ENCODE measurements at places on chromosomes 3 and 15.

DNA sequence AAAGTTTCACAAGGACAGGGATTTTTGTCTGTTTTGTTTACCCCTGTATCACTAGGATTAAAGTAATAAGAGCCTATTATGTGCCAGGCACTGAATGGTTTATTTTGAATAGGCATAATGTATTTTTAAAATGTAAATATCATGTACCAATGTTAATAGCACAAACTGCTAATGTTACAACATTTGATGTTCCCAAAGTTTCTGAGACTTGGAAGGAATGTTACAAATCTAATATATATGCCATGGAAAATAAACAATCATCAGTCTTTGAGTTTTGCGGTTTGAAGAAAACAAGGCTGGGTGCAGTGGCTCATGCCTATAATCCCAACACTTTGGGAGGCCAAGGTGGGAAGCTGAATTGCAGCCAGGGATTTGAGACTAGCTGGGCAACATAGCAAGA, 159.4 kb downstream of the CDIN1 start:
- no peak for DNase-seq

DNA sequence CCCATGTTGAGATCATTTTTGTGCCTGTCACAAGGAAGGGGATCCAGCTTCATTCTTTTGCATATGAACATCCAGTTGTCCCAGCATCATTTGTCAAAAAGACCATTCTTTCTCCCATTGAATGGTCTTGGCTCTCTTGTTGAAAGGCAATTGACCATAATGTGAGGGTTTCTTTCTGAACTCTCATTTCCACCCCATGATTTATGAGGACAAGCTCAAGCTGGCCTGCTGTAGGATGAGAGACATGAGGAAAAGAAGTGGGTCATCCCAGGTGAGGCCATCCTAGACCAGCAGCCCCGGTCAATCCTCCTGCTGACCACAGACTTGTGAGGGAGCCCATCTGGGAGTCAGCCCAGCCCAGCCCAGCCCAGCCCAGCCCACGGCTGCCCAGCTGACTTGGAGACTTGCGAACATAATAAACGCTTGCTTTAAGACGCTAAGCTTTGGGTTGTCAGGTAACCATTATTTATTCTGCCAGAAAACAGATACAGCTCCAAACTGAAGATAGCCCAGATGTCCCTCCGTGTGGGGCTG, 69.0 kb downstream of the LINGO1 start:
- DNase-seq: no peak

GRCh38 chr15:70636540-70637165, 126.7 kb downstream of the UACA start:
- DNase-seq: no peak

DNA sequence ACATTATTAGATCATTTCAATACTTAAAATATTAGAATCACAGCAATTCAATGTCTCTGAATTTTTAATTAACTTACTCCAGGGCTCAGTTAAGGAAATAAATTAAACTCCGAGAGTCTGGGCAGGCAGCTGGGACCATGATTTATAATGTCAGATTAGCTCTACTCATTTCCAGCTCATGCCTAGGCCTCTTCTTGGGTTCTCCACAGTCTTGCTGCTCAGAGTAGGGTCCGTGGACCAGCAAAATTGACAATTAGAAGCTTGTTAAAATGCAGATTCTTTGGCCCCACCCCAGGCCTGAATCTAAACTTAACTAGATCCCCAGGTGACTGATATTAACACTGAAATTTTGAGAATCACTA, 28.2 kb downstream of the ADAMTS9 start:
- no peak for DNase-seq

- DNase-seq: no peak
These were observed 9.2 kb downstream of the TBC1D5 start for GRCh38 chr3:17733215-17733614.

DNA sequence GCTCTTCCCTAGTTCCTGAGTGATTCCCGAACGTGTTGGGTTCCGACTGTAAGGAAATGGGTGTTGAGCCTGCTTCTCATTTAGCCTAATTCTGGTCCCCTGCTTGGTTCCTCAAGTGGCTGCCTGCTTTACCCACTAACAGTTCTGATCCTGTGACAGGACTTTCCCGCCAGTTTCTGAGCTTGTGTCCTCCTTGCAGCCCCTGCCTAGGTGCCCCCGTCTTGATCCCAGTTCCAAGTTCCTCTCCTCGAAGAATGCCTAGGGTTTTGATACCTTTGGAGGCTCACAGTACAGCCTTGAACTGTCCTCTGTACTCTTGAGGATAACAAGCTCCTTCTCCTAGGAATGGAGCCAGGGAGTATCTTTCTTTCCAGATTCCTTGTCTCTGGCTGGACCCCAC, 12.0 kb upstream of the RASGRF1 start:
- DNase-seq: no peak

- peak; percentile 35 for DNase-seq
These were observed 373.8 kb upstream of the PROK2 start for GRCh38 chr3:72158639-72159326.

DNA sequence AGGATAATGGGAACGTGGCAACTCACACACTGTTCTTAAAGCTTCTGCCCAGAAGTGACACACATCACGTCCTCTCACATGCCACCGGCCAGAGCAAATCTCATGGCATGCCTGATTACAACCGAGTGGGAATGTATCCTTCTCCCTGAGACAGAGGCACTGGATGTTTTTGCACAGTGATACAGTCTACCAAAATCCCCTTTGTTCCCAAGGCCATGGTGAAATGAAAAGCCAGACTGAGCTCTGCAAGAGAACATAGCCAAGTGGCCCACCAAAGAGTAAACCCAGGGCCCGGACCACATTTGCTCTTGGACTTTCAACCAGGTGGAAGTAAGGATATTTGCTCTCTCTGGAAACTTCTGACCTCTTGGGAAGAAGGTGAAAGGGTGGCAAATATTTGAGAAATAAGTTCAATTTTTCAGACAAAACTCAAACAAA, 186.2 kb upstream of the STT3B start:
- no peak for DNase-seq

DNA sequence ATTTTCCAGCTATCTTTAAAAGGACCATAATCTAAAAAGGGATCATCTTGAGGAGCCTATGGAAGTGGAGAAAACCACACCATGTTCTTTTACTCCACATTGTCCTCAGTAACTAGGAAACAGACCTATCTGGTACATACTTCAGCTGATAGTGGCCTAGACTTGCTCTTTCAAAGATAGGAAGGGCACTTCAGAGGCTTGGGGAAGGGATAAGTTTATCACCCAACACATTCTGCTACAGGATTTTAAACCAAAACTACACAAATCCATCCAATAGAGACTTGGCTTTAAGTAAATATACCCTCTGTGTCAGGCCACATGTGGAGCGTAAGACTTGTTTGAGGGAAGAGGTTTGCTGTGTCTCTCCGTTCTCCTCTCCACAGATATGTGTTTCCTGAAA, 35.4 kb downstream of the CP start:
- no peak for DNase-seq

DNA sequence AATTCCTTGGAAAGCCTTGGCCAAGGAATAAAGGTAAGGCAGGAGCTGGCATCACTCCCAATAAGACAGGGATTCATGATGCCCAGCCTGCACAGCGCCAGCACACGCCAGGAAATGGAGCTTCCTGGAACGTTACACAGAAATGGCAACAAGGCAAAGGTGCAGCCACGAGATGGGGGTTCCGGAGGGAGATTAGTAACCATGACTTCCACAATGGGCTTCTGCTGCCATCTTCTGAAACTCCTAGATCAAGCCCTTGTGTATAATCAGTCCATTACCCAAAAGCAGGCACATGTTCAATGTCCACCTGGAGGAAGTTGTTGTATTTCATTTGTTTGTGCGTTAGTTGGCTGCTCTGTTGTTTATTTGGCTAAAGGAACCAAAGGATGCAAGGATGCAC, 131.2 kb upstream of the TRIM42 start:
- no peak for DNase-seq

DNA sequence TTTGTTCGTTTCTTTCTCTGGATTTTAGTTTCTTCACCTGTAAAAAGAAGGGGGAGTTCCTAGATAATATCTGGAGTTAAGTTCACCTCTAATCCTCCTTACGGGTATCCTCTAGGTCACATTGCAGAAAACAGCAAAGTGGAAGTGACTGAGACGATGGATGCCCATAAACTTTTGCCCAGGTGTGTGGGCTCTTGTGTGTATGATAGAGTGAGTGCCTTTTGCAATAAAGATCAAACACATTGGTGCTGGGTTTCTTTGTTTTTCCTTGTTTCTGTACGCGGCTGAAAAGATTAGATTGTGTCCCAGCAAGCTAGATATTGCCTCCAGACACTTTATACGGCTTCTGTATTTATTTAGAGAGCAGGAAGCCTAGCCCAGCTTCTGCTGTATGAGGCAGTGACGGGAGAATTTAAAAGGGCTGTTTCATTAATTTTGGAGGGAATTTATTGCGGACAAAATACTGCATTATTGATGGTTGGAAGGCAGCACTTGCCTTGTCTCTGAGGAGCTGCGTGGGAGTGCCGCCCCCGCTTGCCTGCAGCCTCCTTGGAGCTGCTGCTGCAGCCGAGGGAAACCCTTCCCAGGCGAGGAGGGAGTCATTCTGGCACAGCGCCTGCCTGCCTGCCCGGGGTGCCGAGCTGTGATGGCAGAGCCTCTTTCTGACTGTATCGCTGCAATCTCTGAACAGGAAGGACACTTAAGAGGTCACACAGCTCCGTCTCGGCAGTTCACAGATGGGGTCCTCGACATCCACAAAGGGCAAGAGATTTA, 38.5 kb downstream of the PYDC2 start:
- DNase-seq: no peak

DNA sequence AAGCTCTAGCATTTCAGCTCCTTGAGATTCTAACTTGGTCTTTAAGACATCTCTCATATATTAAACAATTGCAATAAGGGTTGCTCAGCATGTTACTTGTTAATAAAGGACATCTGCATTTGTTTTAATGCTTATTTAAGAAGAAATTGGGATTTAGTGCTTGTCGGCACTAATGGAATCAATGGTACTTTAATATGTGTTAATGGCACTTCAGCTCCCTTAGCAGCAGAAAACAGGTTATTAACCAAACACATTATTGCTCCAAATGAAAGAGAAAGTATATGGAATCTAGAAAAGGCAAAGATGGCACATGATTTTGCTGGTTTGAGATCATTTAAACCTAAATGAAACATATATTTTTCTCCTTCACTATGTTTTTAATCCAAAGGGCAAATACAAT, 137.3 kb upstream of the GOLIM4 start:
- no peak for DNase-seq

- DNase-seq: no peak
These were observed 790 bp downstream of the LAMP3 start for GRCh38 chr3:183161552-183162336.

DNA sequence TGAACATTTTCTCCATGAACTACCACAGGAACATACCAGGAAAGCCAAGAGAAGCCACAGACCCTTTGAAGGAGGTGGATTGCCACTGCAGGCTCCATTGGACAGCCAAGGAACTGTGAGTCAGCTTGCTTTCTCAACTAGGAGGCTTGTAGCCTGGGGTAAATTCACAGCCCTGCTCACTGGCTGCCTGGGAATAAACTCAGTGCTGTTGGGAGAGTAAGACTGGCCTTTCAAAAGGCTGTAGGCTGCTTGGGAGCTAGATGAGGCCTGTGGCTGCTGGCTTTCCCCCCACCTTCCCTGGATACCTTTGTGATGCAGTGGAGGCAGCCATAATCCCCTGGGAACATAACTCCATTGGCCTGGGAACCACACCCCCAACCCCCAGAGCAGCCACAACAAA, 223.5 kb upstream of the RBMS3 start:
- DNase-seq: no peak

DNA sequence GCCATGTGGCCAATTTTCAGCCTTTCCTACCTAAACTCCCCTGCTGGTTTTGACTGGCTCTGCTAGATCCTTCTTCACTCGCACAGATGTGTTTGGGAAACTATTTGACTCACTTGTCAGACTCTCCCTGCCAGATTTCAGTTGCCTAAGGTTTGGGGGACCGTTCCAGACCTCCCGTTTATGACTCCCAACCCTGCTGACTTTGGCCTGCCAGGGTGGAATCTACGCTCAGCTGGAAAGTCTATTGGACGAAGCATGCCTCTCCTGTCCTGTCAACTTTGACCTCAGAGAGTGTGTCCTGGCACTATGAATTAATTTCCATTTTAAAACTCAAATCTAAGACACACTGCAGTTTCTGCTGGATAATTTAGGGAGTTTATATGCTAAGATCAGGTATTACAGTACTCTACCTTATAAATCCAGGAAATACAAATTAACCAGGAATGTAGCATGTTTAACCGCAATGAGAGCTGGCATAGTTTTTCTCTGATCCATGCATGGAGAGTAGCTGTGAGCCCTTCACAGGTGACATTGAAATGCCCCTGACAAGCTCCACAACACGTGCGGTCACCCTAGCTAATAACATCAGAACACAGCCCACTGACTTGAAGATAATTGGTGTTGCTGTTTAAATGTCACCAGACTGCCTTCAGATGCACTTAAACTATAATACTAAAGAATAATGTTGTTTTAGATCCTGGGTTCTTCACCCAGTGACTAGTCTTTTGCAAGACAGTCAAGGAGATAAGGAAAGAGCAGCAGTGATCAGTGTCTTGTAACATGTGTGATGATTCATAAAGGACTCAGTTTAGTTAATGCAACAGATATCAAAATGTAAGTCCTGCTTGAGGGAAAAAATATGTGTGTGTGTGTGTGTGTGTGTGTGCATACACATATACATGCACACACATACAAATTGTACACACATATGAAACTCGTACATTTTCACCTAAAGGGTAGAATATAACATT, 223.0 kb upstream of the MCTP2 start:
- DNase-seq: no peak

DNA sequence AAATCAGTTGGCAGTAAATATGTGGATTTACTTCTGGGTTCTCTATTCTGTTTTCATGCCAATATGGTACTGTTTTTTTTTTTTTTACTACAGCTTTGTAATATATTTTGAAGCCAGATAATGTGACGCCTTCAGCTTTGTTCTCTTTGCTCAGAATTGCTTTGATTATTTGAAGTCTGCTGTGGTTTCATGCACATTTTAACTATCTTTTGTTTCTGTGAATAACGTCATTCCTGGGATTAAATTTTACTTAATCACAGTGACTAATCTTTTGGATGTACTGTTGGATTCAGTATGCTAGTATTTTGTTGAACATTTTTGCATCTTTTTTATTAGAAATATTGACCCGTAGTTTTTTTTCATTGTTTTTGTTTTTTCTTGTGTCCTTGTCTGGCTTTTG, 576.5 kb downstream of the ZNF385D start:
- no peak for DNase-seq

DNA sequence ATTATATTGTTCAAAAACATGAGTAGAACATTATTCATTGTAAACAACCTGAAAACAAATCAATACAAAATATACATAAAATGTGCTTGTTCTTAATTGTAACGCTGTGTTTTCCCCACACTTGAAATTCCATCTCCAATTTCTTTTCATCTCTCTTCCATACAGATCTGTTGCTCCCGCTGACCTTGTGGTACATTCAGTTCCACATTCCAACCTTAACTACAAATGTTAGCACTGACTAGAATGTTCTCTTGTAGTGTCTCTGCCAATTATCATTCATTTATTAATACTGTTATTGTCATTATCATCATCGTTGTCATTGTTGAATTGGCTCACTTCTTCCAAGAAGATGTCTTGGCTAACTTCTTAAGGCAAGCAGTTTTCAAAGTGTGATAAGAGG, 65.7 kb downstream of the NLGN1 start:
- no peak for DNase-seq

Data from NCI-H1694 treated with DMSO at 0.1 percent for 48 hours (cell line).